ENCODE measurements at places on chromosomes 5 and 9.

GRCh38 chr5:178074266-178074952, 38.9 kb upstream of the N4BP3 start:
- no peak for DNase-seq

DNA sequence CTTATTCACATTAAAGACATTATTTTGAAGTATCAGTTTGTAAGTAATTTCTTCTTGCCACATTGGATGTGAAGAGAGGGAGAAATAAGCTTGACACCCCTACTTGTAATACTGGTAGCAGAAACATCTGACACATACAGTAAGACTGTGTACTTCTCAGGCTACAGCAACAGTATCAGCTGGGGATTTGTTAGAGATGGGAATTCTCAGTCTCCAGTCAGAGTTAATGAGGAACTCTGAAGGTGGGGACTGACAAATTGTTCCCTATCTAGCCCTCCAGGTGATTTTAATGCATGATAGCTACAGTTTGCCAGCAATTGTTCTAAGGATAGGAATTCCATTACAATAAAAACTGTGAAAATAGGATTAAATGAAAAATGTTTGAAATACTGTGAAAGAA, 524.8 kb downstream of the PRR16 start:
- peak; percentile 2 for DNase-seq

DNA sequence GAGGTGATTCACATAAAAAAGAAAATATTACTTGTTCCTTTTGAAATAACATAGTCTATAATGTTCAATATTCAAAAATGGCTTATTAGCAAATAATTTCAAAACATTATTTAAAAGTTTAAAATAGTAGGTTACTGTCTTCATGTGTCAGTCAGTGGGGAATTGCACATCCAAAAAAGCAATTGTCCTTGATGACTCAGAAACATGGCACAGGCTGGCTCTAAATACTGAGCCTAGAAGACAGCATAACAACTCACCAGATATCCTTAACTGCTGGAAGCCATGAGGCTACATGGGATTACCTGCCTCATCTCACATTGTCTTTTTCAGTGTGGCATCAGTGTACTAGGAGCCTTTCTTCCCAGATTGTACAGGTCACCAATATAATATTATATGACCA, 439.5 kb upstream of the RGMB start:
- no peak for DNase-seq

- DNase-seq: no peak
Observed at GRCh38 chr9:32706004-32706724, 70.7 kb upstream of the TAF1L start.

DNA sequence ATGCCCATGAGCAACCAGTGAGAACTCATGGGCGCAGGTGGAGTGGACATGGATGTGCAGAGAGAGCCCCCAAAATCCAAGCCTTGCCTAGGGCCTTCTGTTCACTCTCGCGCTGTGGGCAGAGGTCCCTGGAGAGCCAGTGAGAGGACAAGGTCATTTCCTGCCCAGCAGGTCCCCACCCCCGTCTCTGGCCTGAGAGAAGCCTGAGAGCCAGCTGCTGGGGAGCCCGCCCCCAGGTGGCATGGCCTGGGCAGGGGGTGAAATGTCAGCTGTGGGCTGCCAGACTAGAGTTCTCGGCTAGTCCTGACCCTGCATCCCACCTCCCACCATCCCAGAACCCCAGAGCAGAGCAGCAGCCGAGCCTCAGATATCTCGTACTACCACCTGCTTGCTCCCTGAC, 85.3 kb downstream of the BARX1 start:
- no peak for DNase-seq

- no peak for DNase-seq
Observed at GRCh38 chr5:118044169-118044568, 944.2 kb downstream of the DTWD2 start.

- DNase-seq: no peak
Observed at GRCh38 chr5:162268694-162269481, 201.3 kb downstream of the GABRG2 start.

GRCh38 chr9:35910613-35911359, 1.5 kb downstream of the SPAAR start:
- DNase-seq: peak; percentile 70

DNA sequence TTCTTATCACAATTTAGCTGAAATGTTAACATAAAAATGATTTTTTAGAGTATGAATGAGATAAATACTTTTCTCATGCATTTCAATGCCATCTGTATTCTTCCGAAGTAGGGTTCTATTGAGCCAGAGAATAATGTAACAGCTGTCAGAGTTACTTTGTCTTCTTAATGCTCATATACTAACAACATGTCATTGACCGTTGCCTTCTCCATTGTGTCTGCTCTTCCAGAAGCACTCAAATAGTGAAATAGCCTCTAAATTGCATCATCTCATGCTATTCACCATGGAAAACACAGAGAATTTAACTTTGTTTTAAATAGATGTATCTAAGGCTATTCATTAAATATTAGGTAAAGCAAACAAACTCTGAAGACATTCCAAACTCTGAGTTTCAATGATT, 1875.9 kb upstream of the CDH9 start:
- peak; percentile 12 for DNase-seq

DNA sequence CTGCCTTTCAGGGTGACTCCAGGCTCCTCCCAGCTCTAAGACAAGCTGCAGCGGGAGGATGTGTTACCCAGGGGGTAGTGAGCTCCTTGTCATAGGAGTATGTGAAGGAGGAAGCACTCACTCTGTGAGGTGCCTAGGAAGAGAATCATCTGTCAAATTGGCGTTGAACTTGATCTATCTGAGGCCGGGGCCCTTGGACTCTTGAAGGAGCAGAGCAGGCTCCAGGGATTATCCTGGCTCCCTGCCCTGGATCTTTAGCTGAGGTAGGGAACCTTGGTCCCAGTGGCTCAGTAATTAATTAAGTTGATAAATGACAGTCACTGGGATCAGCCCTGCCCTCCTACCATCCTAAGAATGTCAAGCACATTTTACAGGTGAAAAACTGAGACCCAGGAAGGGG, 15.5 kb downstream of the ADGRD2 start:
- no peak for DNase-seq

GRCh38 chr5:132006331-132007120, 4.9 kb downstream of the ACSL6 start:
- DNase-seq: no peak

GRCh38 chr5:32955814-32956213, 244.7 kb downstream of the NPR3 start:
- no peak for DNase-seq

- DNase-seq: no peak
Observed at GRCh38 chr5:67291671-67292070, 95.1 kb upstream of the CD180 start.

- peak; percentile 69 for DNase-seq
Observed at GRCh38 chr5:112958093-112959088, 18.2 kb upstream of the DCP2 start.

- DNase-seq: no peak
Observed at GRCh38 chr5:132458651-132459030, 31.9 kb downstream of the IRF1 start.

- no peak for DNase-seq
Observed at GRCh38 chr9:76313771-76314170, 80.5 kb downstream of the RFK start.

DNA sequence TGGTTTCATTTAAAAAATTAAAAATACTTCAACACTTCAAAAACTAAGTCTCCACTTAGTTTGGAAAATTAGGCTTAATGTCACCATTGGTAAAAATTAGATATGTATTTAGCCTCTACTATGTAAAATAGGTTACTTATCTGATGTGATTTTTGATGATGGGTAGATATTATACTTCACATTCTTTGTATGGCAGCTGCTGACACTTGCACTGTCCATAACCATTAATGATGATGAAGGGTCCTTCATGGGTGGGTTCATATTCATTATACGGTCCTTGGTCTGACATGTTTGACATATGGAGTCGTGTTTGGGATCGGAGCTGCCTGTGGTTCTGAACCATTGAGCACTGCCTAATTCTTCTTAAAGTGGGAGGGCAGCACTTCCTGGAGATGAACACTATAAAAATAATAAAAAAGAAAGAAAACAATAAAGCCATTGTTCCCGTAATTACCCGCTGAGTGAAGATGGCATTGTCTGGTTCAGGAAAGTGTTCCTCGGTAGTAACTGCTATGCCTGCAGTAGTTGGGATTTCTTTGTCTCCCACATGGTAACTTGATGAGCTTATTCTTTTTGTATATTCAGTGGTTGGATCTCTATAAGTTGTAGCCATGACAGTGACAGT, 2.2 kb downstream of the LRRTM2 start:
- DNase-seq: peak; percentile 31

DNA sequence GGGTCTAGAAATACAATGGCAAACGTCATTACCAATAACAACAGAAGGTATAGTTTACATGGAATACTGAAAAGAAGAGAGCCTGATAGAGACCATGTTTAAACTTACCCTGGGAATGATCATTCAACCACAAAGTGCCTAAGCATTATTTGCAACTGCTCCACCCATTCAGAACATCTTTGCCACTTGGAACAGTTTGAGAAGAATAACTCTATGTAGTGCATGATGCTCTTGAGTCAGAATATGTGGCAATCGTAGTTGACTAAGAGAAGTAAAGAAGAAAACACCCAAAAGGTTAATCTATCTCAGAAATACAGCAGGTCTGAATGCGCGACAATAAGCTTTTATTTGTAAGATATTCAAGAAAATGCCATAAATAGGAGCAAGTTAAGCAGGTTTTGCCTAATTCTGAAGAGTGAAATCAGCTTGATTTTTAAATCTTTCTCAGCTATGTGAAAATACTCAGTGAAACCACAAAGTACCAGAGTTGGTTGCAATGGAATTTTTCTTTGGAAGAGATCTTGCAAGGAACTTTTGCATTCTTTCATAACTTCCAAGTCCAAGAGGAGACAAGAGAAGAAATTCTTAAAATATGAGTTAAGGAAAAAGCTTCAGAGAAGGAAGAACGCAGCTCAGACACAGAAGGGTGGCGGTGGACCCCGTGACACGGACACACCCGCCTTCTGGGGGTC, 64.3 kb downstream of the HABP4 start:
- no peak for DNase-seq

- no peak for DNase-seq
Observed at GRCh38 chr9:135294836-135295235, 184.7 kb upstream of the PPP1R26 start.

DNA sequence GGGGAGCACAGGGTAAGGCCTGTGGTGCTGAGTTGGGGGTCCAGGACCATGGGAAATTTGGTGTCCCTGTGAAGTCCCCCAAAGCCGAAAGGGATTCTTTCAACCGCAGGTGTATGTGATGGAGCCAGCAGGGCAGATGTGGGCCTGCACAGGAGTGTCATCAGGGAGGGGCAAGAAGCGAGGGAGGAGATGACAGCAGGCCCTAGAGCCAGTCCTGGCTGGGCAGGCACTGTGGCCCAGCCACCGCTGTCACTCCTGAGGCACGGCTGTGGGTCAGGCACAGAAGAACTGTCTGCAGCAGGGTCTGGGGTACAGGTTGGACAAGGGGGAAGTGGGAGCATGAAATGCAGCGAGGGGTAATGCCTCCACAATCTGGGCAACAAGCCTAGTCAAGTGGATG, 4.8 kb downstream of the HK3 start:
- no peak for DNase-seq

DNA sequence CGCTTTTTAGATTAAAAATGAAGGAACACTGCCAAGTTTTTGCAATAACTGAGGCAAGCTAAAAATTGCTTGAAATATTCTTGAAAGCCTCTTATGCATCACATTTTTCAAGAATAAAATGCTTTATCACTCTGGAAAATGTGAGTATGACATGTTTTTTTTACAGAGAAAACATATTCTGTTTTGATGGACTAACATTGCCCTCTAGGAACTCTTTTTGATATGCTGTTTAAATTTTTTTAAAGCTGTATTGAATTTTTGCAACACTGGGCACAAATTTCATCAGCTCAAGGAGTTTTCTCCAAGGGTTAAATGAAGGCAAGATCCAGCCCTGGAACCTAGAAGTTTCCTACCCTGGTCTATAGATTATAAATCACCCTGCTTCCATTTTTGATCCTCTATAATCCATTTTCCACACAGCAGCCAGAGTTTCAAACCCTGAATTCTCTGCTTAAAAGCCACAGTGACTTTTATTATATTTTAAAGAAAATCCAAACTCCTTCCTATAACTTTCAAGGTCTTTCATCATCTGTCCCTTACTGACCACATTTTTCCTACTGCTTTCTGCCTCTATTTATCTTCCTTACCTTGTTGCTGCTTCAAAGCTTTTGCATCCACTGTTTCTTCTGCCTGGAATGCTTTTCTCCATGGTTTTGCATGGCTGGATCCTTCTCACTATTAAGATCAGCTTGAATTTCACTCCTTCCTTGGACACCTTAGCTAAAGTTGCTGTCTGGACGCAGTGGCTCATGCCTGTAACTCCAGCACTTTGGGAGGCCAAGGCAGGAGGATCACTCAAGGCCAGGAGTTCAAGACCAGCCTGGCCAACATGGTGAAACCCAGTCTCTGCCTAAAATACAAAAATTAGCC, 60.9 kb downstream of the IL31RA start:
- DNase-seq: no peak

All from NCI-H524 (cell line).